ENCODE measurements at places on chromosomes 2 and 18. TPM values are rescaled to one million over a fixed set of nuclear protein-coding genes. Genes with fewer than 3 reads are reported as not detected.

DNA sequence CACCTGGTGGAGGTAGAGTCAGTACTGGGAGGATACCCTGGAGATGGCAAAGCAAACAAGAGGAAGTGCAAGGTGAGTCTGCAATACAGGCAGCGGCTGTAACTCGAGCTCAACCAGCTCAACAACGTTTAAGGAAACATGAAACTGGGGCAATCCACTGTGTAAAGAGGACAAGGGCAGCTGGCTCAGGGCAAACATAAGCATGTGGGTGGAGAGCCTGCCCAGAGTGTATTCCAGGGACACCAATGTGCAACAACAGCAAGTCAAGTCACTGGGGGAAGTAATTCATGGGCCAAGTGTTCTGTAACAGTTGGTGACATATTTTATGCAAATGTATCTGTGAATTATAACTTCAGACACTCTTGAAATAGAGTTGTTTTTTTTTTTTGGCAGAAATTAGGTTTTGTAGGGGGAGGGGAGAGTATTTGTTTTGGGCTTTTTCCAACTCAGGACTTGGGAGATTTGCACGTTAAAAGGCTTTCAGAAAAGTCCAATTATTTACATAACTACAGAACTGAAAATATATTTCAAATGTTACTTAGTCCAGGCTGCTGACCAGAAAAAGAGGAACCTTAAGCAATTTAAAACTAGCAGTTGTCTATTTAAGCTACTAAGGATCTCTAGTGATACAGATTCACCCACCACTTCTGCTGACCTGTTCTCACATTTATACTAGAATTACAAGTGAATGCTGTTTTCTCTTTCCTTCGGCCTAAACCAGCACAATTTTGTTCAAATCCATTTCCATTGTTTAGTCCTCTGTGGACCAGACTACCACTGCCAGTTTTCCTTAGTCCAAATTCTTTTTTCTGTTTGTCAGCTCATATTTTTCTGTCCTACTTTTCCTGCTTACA lies 18.6 kb downstream of the NRXN1 start:
- no peaks in the 10 kb centered on the region for H3K27me3 ChIP-seq
- no peak overlapping the region for H3K27ac ChIP-seq
- no peak overlapping the region for H3K4me3 ChIP-seq
- DNase-seq, result no peak

- no peak overlapping the region for H3K4me3 ChIP-seq
- peaks cover 13% of the 10 kb centered on the region for H3K36me3 ChIP-seq
- no peak for DNase-seq
- H3K27me3 ChIP-seq, result no peaks in the 10 kb centered on the region
- H3K4me1 ChIP-seq, result peaks cover 16% of the 10 kb centered on the region
- no peak overlapping the region for H3K27ac ChIP-seq
Measured at GRCh38 chr2:173145454-173145853, 69.8 kb downstream of the MAP3K20 start.

DNA sequence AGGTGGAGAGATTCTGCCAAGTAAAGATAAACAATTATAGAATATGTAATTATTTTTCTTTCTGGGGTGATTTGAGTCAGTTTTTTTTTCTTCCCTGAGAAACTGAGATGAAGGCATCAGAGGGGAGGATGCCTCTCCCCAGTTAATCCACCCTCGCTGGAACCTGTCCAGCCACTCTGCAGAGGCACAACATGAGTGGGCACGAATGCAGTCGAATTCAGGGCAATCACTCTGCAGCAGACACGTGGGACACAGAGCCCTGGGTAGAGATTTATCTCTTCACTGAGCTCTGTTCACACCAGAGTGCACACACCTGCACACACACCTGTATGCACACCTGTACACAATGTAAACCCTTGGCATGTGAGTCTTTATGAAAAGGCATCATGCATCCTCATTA lies 154.2 kb downstream of the DCDC2C start:
- H3K27ac ChIP-seq, result no peak overlapping the region
- H3K36me3 ChIP-seq, result no peaks in the 10 kb centered on the region
- no peak overlapping the region for H3K4me3 ChIP-seq
- DNase-seq, result no peak

Gene CD8A
- 666 TPM for total RNA-seq

GRCh38 chr2:1341404-1342120 lies 71.7 kb upstream of the TPO start:
- no peaks in the 10 kb centered on the region for H3K27me3 ChIP-seq
- no peak overlapping the region for H3K4me3 ChIP-seq
- no peaks in the 10 kb centered on the region for H3K4me1 ChIP-seq
- no peaks in the 10 kb centered on the region for H3K36me3 ChIP-seq

Data from activated naive CD8-positive, alpha-beta T cell treated with anti-CD3 and anti-CD28 coated beads, Interleukin-2, amount 10 ng/mL, durations not matched to agents 7 days and 5 days (primary cell).